ENCODE measurements at places on chromosomes 2 and 18. TPM values are rescaled to one million over a fixed set of nuclear protein-coding genes. Genes with fewer than 3 reads are reported as not detected.

DNA sequence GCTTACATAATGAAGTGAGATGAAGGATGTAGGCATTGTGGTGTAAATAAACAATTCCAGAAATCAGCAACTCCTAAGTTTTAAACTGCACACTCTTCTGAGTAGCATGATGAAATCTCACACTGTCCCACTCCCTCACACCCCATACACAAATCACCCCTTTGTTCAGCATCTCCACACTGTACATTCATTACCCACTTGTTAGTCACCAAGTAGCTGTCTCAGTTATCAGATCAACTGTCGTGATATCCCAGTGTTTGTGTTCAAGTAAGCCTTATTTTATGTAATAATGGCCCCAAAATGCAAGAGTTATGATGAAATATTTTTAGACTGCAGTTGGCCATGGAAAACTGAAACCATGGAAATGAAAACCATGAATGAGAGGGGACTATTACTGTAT lies 135.7 kb downstream of the GRB14 start:
- no peak for DNase-seq

DNA sequence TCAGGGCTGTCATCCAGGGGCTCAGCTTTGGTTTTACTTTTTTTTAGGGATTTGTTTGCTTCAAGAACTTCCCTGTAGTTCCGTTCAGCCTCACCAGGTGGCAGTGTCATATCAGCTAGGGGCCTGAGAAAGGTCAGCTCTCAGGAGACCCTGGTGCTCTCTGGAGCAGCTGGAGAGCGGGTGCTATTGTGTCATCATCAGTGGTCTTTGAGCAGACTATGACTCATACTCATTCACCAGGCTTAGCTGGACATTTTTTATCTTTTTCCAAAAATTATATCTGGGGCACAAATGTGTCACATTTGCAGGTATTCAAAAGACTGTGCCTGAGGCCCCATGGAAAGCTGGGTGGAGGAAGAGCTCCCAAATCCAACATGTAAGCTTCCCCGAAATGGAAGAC lies 24.4 kb downstream of the ZNF892 start:
- DNase-seq: peak; percentile 35

- no peak for DNase-seq
Measured at GRCh38 chr2:12636837-12637581, 79.7 kb upstream of the TRIB2 start.

- DNase-seq: no peak
Measured at GRCh38 chr2:138306626-138307025, 194.9 kb upstream of the SPOPL start.

DSG4 gene
- total RNA-seq: not detected

DNA sequence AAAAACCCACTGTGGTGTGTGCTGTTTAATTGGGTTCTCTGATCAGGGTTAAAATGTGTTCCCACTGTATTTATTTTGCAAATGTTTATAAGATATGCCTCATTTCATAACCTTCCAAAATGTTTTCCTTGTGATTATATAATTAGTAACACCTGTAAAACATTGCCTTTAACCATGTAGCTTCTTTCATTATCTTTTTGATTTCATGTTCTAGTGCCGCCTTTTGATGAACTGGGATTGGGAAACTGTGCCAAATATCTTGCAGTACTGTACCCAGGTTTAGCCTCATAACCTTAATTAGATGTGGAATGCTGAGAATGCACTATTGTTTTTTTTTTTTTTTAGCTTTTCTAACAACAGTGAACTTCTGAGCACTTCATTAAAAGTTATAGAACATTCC lies 96.9 kb downstream of the TANC1 start:
- no peak for DNase-seq

GPD2 gene
- total RNA-seq: 92.4 TPM

CD8B2 gene
- 0.28 TPM for total RNA-seq

GRCh38 chr18:52948868-52949444 lies 609.0 kb downstream of the DCC start:
- no peak for DNase-seq

DNA sequence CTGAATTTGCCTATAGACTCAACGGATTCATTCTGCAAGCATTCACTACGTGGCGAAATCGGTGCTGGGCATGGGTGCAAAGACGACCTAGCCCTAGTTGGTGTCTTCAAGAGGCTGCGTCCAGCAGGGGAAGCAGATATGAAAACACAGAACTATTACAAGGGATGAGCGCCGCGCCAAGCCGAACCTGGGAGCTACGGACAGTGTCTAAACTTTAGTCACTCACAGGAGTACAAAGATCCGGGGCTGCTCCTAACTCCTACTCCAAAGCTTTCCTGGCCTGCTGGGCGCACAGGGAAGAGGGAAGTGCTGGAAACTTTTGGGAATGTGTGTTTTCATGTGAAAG lies 732 bp upstream of the ANXA4 start:
- DNase-seq: no peak

- DNase-seq: no peak
Measured at GRCh38 chr2:82538590-82539279, 1920.3 kb downstream of the SUCLG1 start.

GRCh38 chr18:49019446-49020045 lies 68.8 kb upstream of the SMAD7 start:
- no peak for DNase-seq

RND3 gene
- 61.1 TPM for total RNA-seq

DNA sequence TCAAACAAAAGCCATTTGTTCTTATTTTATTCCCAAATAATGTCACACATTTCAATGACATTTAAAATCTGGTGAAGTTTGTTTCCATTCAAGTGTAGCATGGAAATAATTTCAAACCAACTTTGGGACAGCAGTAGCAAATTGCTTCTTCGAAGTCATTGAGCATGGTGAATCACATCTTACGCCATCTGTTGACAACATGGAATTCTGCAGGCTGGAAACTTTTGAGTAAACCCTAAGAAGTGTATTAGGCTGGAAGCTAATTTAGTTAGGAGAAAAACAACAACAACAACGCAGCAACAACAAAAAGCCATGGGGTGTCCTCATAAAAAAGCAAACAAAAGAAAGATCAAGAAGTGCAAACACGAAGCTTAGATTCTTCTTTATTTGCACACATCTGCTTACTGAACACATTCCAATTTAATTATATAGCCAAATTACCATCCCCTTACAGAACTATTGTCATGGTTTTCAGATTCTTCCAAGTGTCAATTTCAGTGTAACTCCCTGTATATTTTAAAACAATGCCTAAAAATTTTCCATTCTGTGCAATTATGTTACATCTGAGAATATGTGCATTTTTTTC lies 659.0 kb upstream of the CDH7 start:
- peak; percentile 15 for DNase-seq

DNA sequence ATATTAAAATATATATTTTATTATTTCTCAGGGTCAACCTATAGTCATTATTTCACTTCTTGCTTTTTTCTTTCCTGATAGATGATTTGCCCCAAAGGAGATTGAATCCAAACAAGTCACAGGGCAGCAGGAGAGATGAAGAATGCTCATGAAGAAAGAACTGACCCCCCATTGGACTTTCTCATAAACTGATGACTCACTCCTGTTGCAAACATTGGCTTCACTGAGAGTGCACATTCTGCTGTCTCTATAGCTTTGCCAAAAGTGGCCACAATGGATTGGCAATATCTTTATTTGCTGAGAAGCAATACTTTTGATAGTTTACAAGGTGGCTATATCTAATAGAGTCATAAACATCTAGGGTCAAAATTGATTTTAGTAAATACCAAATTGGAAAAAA lies 55.9 kb upstream of the ZNF385B start:
- no peak for DNase-seq

DNA sequence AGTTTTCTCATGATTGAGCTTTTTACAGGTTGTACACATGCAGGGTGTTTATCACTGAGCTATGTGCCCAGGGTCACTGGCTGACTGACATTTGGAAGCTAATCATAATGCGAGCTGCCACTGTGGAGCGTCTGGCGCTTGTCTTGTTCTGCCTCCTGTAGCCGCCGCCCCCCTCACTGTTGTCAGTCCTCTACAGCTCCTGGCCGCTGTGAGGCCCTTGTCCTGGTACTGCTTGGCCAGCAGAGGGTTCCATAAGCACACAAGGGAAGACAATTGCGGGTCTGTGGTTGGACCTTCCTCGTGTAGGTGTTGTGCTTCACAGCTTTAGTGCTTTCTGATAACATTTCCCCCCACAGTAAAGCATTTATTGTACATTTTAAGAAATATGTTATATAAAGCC lies 105.6 kb upstream of the LDLRAD4 start:
- DNase-seq: no peak

DES gene
- 4.8 TPM for total RNA-seq

GRCh38 chr2:18792226-18792629 lies 202.9 kb upstream of the NT5C1B start:
- DNase-seq: peak; percentile 91

- no peak for DNase-seq
Measured at GRCh38 chr18:59566533-59566971, 130.7 kb downstream of the CCBE1 start.

DNA sequence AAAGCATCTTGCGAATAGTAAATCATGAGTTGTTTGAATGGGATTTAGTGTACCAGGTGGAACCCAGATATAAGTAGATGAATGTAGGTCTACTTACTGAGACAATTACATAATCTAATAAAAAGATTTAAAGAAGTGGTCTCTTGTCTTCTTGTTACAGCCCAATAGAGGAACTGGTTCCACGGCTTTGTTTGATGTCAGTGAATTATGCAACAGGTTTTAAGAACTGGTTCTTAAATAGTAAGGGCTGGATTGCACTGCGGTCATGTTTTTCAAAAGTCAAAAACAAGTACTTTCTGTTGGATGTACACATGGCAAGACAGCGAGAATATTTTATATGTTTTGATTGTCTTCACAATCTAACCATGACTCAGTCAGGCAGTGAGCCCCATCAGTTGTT lies 15.4 kb upstream of the SLC9A2 start:
- DNase-seq: no peak

DNA sequence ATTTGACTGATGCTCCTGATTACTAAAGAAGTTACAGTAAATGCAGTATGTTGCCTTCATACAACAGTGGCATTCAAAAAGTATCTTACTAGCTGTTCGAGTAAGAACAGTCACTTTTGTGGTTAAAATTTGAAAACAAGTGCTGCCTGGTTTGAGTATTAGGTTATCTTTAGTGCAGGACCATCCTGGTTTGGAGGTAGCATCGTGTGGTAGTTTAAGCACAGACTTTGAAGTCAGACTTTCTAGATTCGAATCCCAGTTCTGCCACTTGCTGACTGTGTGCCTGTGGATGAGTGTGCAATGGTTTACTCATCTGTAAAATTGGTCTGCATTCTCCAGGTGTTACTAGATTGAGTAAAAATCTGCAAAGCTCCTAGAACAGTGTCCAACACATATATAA lies 96.8 kb downstream of the SGPP2 start:
- DNase-seq: no peak

GRCh38 chr2:47083886-47084687 lies 71.0 kb downstream of the STPG4 start:
- no peak for DNase-seq

DNA sequence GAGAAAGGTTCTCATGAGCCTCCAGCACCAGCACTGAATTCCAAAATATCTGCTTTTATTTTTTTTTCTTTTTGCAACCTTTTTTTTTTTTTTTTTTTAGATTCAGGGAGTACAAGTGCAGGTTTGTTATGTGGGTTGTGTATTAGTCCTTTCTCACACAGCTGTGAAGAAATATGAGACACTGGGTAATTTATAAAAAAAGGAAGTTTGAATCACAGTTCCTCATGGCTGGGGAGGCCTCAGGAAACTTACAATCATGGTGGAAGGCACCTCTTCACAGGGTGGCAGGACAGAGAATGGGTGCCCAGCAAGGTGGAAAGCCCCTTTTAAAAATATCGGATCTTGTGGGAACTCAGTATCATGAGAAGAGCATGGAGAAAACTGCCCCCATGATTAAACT lies 7.9 kb upstream of the TMX3 start:
- DNase-seq: no peak

DNA sequence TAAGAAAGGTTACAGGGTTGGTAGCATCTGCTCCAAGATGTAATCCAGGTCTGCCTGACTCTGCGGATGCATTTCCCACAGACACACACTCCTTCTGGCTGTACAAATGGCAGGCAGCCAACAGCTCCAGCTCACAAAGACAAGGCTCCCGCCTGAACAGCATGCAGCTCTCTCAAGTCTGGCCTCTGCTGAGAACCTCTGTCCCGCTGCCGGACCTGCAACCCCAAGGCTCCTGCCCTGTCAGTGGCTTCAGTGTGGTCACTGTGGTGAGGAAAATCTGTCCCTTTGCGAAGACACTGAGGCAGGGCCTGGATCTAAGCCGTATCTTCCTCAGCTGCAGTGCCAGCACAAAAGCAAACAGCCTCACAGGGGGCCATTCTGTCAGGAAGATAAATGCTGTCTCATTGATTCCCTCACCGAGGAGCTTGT lies 469.3 kb upstream of the MEX3C start:
- peak; percentile 94 for DNase-seq

RFX8 gene
- 0.66 TPM for total RNA-seq

- DNase-seq: no peak
Measured at GRCh38 chr2:95361216-95361980, 41.1 kb upstream of the FAHD2A start.

RAB6C gene
- total RNA-seq: 0.44 TPM

DNA sequence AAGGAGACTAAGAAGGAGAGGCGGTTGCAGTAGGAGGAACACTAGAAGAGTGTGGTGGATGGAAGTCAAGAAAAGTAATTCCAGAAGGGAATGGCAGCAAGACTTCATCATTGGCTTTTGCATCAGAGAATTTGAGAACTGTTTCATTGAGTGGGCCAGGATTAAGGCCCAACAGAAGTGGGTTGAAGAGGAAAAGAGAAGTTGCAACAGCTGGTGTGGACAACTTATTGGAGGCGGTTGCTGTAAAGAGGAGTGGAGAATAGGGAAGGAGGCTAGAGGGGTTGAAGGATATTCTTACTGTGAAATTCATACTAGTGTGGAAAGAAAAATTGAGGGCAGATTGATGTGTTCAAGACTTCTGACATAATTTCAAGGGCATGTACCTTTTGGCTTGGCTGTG lies 168.7 kb upstream of the FN1 start:
- no peak for DNase-seq

DNA sequence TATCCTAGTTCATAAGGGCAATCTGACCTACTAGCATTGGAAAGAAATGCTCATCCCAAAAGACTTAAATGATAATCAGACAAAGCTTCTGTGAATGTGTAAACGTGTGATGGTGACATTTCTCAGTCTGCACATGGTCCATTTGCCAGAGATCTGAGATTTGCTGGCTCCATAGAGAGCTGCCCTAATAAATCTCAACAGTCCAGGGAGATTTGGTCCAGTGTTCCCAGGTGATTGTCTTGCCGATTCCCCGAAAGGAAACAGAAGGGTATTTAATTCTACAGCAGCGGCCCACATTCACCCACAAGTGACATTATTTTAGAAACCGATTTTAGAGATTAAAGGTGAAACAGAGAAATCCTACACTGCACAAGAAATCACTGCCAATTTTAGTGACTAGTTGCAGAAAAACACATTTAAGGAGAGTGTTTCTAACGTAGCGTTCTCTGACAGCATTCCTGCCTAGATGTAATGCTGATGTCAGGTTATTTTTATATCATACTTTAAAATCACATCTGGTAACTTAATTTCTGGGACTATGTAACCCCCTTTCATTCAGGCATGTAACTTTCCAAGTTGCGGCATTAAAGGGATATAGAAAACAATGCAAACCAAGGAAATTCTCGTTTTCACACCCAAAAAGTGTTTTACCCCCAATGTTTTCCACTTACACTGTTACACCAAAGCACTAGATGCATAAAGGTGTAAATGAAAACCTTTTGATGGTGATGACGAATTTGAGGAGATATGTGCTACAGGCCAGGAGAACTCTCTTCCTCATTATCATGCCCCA lies 231.9 kb upstream of the FN1 start:
- peak; percentile 3 for DNase-seq

UGT1A4 gene
- total RNA-seq: not detected
